Stimulated activated memory B cell treated with anti-CD40 and anti-IgM and Interleukin-4, amounts not matched to agents 10 μg/mL and 1 μg/mL and 100 μg/mL, for 72 hours (primary cell): ENCODE measurements at places on chromosomes 11 and 22.

DNA sequence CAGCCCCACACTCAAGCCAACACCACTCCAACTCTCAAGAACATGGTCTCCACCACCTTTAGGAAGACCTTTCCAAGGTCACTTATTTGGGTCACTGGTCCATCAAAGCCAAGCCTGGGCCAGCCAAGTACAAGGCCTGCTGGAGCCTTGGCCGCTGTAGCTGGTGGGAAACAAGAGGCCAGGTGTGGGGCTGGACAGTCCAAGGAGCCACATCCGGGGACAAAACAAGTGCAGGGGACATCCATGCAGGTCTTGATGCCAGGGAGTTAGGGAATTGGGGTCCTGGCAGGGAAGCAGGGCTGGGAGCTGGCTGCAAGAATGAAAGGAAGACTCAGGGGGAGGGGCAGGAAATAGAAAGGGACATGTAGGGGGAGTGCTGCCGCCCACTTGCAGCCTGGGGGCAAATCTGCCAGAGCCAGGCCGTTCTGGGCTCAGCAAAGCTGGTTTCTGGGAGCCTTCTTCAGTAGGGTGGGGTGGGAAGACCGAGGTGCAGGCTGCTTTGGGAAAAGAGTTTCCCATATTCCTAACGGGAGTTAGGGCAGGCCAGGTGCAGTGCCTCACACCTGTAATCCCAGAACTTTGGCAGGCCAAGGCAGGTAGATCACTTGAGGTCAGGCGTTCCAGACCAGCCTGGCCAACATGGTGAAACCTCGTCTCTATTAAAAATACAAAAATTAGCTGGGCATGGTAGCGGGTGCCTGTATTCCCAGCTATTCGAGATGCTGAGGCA lies 69.5 kb upstream of the ATXN10 start:
- ATAC-seq = no peak

DNA sequence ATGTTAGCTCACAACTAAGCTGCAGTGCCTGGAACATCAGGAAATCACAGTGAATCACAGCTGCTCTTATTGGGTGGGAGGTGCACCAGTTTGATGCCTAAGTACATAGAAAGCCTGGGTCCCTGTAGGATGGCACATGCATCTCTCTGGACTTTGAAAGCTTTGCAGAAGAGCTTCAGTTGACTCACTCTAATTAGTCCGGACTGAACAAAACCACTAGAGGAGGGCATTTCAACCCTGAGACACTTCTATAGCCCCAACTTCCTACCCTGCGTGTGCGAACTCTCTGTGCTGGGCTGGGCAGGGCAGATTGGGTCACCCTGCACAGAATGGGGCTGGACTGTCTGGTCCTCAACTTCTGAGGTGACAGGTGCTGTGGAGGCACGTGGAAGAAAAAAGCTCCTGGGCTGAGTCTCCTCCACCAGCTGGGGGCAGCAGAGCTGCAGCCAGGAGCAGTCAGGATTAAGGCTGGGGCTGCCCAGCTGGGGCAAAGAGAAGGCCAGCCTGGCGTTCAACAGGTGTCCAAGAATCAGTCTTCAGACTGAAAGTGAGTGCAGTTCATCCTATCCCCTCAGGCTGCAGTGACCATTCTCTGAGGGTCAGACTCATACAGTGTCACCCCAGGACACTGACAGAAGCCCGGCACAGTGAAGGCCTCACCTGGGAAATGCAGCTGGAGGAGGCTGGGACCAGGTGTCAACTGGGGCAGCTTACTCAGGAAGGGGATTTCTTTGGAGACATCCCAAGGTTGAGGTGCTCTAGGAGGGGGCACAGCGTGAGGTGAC lies 22.1 kb downstream of the GGTLC2 start:
- ATAC-seq = peak; percentile 81

- no peak for ATAC-seq
Observed at GRCh38 chr11:11293798-11294550, 59.1 kb downstream of the CSNK2A3 start.

- peak; percentile 78 for ATAC-seq
Observed at GRCh38 chr22:37818409-37819104, 4.6 kb upstream of the GALR3 start.

GRCh38 chr22:32603651-32604540 lies 129.3 kb downstream of the FBXO7 start:
- no peak for ATAC-seq

DNA sequence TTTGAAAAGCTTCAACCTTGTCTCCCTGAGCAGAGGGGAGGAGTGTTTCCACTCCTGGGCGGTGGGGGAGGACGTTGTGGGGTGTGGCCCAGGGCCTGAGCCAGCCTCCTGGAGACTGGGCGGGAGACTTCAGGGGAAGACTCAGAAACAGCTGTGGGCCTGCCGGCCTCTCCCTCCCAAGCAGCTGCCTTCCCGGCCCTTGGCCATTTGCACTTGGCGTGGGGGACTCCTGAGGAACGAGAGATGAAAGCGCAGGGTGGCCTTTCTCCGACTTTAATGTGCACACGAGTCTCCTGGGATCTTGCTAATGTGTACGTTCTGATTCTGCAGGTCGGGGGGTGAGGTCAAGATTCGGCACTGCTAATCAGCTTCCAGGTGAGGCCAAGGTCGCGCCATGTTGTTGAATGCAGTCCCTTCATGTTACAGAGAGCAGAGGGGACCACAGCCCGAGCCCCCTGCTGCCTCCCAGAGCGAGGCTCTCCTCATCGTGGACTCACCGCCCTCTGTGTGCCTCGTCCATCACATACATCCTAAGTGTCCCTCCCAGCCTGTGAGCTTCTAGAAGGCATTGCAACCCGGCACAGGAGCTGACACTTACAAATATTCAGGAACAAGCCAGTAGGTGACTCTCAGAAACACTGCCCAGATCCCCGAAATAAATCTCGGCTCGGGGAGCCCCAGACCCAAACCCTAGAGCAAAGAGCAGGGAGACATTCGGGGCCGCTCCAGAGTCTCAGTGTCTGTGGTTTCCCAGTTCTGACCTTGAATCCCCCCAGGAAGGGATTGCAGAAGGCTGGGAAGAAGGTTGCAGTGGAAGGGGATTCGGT lies 7.7 kb downstream of the LIF start:
- ATAC-seq = no peak

DNA sequence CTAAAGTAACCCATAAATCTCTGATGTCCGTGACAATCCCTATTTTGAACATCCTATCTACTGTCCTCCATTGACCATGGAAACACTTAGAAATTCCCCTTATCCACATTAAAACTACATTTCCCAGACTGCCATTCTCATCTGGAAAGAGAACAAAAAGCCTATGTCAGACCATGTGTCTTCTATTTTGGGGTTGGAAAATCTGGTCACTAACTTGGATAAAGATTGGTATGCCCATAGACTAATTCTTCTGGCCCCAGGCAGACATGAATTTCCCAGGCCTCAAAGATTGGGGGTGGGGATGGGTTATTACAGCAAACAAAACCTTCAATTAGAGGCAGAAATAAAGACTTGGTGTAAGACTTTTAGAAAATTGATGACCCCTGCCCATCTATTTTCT lies 30.9 kb upstream of the CREB3L1 start:
- no peak for ATAC-seq

GRCh38 chr11:65919573-65920371 lies 546 bp downstream of the DRAP1 start:
- peak; percentile 73 for ATAC-seq
